ENCODE measurements at places on chromosomes 1 and 21. TPM values are rescaled to one million over a fixed set of nuclear protein-coding genes. Genes with fewer than 3 reads are reported as not detected.

DNA sequence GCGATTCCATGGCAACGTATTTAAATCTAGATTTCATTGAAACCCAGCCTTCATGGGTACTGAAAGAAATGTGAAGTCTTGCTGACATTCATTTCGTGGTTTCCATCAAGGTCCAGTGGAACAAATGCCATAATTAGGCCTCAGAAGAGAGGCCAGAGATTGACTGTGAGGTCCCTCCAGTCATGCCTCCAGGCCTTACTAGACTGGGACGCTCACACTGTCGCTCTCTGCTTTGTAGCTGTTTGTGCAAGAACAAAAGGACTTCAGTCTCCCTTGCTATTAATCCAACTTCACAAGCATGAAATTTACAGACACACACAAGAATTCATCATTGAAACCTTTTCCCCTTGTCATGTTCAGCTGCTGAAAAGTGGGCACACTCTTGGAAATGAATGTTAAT is 180.4 kb upstream of the FOXD3 start:
- no peak for DNase-seq

- DNase-seq, result no peak
Measured at GRCh38 chr1:26281971-26282370, 2.1 kb downstream of the SH3BGRL3 start.

DNA sequence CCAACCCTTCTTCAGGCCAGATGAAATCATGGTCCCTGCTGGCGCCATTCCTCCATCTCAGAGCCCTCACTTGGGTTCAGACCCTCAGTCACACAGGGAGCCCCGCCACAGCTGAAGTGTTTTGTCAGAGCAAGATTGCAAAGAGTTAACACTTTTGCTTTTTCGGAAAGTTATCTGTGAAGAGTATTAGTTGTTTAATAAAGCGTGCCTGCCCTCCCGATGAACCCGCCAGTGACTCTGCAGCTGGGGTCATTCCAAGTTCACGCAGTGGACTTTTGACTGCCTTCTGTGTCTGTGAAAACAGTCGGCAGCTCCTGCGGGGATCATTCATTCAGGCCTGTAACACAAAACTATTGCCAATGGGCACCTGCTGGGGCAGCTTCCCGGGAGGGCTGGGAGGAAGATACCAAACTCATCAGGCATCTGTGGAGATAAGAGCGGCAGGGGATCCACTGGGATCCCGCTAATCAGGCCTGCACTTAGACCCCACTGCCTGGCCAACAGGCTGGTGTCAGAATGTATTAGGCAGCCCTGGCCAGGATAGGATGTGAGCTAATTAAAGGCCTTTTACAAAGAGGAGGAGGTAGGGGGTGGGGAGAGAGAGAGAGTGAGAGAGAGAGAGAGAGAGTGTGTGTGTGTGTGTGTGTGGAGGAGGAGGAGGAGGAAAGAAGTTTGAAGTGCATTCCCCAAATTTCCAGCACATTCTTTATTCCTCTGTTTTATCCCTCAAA is 184.5 kb downstream of the DHRS3 start:
- no peak for DNase-seq

- DNase-seq, result no peak
Measured at GRCh38 chr1:218363141-218363540, 18.0 kb downstream of the TGFB2 start.

DNA sequence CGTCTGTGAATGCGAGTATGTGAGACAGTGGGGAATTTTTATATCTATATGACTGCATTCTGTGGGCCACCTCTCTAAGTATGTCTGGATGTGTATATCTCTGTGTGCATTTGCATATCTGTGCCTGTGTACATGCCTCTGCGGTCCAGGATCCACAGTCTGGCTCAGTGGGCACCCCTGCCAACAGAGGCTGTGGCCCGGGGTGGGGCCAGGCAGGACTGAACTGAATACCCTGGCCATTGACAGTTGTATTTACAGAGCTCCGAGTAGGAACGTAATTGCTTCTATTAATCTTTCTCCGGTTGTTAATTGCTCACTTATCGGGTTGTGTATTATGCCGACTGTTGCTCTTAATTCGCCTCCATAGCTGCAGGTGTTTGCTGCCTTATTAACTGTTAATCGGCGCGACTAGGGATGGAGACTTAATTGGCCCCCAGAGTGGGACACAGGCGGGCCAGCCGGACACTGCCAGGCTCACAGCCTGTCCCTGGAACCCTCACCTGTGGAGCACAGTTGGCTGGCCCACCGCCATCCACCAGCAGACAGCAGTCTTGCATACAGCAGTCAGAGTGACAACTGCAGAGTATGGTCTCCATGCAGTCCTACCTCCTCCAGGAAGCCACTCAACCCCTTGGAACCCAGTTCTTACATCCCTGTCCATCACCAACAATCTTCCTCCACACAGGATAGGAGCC is 22.4 kb upstream of the ADGRB2 start:
- DNase-seq, result no peak

DNA sequence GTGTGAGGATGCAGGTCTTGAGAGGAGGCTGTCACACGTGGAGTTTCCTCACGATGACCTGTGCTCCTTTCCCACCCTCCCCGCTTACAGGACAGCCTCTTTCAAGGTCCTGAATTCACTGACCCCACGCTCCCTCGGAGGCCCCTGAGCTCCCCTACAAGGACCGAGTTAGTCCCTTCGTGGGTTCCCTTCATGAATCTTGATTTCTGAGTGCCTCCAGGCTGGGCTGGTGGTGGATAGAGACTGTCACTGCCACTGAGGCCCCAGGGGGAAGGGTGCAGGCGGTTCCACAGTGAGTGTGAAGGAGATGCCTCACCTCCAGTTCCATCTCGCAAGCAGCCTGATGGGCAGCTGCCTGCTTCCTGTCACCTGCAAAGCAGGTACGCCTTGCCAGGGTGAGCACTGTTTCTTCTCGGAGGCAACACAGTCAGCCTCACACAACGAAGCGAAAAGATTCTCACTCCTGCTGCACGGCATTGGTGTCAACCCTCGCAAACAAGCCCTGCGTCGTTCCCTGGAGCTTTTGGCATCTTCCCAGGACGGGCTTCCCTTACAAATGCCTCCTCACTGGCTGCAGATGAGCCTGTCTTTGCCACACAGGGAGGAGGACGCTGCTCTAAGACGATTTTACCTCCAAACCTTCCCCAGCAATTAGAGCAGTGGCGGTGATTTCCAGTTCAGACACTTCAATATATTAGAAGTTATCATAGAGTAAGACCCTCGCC is 26.7 kb upstream of the PCP4 start:
- no peak for DNase-seq

DNA sequence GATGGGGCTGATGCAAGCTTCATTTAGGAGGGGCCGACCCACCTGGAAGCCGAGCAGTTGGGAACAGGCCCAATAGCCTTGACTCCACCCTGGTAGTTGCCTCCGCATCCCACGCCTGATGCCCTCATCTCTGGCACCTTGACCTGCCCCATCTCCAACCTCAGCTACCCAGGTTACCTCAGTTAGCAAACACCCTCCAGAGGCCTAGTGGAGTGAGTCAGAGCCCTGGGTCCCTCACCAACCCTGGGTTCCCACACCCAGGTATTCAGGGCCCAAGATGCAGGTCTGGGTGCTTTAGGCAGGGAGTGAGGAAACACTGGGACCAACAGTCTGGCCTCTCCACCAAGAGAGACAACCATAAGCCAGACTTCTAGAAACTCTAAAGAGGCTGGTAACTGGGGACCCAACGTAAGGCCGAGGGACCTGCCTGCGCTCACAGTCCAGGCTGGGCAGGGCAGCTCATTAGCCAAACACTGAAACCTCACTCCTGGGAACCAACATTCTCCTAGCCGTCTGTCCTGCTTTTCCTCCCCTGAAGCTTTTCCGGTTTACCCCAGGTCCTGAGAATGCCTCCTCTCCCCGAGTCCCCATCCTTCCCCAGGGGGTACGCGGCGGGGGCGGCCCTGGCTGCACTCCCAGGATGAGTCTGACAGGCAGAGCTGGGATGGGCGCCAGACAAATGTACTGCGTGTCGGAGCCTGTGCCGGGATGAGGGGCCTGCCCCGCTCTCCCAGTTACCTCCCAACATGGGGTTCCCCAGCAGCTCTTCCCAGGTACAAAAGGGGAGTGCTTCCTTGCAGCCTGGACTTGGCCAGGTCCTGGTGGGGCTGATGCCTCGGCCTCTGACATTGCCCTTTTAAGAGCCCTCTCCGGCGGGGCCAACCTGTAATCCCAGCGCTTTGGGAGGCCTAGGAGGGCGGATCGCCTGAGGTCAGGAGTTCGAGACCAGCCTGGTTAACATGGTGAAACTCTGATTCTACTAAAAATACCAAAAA is 8.9 kb upstream of the CELSR2 start:
- peak; percentile 25 for DNase-seq

GRCh38 chr1:157562515-157562914 is 10.2 kb upstream of the FCRL5 start:
- DNase-seq, result no peak

- no peak for DNase-seq
Measured at GRCh38 chr21:41156142-41156541, 11.8 kb upstream of the BACE2 start.

DNA sequence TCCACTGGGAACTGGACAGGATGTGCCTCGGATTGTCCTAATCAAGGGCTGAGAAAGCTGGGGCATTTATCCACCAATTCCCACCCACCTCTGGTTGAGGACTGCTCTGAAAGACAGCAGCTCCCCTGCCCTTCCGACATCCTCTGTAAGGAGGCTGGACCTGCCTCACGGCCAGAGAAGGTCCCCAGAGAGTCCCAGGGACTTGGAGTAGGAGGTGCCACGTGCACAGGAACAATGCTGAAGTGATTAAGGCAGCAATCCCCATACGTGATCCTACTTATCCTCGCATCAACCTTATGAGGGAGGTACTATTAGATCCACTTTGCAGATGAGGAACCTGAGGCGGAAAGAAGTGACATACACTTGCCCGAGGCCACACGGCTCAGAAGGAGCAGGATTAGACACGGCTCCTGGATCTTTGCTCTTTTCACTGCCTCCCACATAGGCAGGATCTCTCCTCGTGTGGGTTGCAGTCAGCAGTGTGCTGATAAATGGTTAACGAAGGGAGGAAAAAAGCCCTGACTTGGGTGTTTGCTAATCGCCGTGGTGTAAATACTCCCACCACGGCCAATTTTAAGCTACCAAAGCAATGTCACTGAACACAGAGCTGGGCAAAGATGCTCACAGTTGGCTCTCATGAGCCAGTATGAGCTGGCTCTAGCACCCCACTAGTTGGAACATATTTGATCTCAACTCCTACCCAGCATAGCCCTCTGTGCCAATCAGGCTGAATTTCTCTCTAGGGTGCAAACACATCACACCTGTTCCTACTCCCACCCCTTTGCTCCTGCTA is 18.6 kb upstream of the LDLRAP1 start:
- no peak for DNase-seq

- DNase-seq, result no peak
Measured at GRCh38 chr1:17551755-17552234, 12.3 kb downstream of the ARHGEF10L start.

- no peak for DNase-seq
Measured at GRCh38 chr1:64212031-64212430, 8.6 kb downstream of the UBE2U start.

DNA sequence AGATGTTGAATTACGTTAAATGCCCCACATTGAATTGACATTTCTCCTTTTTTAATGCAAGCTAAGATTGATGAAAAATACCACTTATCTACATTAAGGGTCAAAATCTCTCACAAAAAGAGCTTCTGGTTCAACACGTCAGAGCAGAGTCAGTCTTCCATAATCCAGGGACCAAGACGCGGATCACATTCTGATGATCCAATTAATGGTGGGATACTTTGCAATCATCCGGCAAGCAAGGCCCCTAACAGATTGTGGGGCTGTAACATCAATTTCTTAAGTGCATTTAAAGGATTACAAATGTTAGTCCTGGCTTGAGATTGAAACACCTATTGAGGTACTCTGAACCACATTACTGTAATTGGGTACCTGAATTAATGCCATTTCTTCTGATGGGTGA is 120.2 kb upstream of the ESRRG start:
- no peak for DNase-seq

GRCh38 chr1:165647970-165648369 is 16.9 kb downstream of the MGST3 start:
- no peak for DNase-seq

GRCh38 chr21:46214478-46215340 is 13.9 kb downstream of the LSS start:
- no peak for DNase-seq

DNA sequence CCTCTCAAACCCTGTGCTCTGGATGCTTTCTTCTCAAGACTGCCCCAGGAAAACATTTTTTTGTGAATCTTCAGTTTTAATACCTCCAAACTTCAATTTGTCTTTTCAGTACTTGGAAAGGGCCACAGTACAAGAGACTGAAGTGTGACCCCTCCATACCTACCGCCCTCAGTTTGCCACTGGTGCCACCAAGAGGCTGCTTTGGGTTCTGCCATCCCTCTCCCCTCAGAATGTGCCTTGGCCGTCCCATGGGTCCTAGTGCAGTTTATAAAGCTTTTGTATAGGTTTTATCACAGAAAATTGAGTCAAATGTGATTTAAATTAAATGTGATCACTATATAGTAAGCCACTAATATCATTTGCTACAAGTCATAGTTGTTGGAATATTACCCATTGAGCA is 60.8 kb upstream of the PGD start:
- DNase-seq, result peak; percentile 25

DNA sequence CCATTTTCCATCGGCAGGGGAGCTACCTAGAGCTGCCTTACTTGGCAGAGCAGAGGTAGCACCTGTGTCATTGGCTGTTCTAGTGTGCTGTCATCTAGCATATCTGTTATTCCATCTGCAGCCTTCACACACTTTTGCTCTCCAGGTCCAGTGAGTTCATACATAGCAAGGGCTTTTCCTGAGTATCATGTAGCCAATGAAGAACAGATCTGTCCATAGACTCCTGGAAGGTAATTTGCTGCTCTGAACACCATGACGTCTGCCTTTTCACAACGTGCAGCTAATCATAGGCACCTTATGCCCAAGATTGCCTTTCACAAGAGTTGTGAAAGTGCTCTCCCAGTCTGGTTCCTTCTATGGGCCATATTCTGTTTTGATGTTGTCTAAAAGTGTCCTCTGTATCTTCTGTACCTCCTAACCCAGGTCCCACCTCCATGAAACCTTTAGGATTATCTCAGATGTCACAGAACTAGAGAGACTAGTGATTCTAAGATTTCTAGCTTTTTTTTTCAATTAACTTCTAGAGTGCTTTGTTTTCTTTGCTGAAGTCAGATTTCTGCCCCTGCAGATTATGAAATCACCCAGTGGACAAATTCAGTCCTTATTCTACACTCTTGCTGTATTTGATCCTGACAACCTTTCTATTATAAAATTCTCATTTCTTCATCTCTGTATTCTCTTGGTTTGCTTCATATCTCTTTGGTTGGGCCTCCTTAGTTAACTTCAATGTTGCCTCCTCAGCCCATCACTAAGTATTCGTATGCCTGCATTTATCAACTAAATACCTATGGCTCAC is 134.8 kb downstream of the PBX1 start:
- DNase-seq, result no peak

Gene FMO3
- not detected for total RNA-seq

Gene COL16A1
- not detected for total RNA-seq

Gene HP1BP3
- 352 TPM for total RNA-seq

Gene ZMYND12
- 0.58 TPM for total RNA-seq

Gene LPAR3
- total RNA-seq, result 4.1 TPM

Gene VCAM1
- not detected for total RNA-seq

Gene AKR7A3
- 1.1 TPM for total RNA-seq

Gene HPCAL4
- 32.4 TPM for total RNA-seq

Gene NCAM2
- total RNA-seq, result not detected

Gene IL12RB2
- total RNA-seq, result 3.6 TPM

Gene KIF17
- not detected for total RNA-seq

Gene DNM3
- 2.0 TPM for total RNA-seq

Gene TBX15
- not detected for total RNA-seq

Data from CD4-positive, alpha-beta memory T cell (primary cell).